Osteocyte (in vitro differentiated cells): ENCODE measurements at places on chromosomes 11 and 22. TPM values are rescaled to one million over a fixed set of nuclear protein-coding genes. Genes with fewer than 3 reads are reported as not detected.

The EXT2 gene
- 99.1 and 102 TPM in 2 replicates for total RNA-seq

The DNAJB13 gene
- total RNA-seq: not detected in 2 replicates

The MUC6 gene
- total RNA-seq: not detected in 2 replicates

DNA sequence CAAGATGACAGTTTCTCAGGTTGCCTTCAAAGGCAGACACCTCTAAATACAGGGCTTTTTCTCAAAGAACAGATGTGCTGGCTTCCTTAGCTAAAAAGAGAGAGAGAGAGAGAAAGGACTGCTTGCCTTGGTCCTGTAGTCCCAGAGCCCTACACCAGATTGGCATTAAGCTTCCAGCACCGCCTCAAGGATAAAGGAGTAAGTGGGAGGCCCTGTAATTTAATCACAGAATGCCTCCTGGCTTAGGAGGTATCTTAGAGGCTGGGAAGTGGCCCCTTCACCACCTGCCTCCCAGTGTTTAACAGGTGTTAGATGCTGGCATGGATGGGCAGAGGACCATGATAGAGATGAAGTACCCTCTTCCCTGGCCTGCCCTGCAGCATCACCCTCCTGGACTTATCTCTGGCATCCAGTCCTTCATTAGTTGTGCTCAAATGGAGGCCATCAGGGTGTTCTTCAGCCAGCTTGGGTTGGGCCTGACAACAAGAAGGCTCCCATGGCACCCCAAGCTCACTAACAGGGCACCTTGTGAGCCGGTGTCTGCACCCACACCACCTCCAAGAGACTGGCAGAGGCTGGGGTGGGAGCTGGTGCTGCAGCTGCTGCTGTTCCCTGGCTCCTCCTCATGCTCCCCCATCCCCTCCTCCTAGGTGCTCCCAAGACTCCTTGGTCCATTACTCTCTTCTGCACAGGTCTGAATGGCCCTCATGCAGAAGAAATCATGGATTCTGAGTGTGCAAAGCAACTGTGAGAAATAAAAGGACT, 32.5 kb downstream of the ABCC8 start:
- DNase-seq: no peak

- DNase-seq: no peak
Observed at GRCh38 chr22:42785706-42786499, 65.2 kb upstream of the A4GALT start.

DNA sequence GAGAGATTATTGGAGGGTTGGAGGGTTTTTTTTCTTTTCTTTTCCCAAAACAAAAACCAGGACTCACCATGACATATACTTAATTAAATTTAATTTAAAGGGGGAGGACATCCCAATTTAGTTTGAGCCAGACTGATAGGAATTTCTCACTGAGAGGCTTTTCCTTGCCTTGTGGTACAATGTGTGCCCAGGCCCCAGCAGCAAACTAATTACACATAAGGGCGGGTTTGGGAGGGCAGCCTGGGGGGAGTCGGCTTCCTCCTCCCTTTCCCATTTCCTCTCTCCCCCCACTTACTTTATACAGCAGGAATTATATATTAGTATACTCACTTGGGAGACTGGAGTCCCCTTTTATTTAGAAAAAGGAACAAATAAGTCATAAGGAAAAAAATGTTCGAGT, 2.9 kb downstream of the TEAD1 start:
- no peak for DNase-seq
